ENCODE measurements at places on chromosomes 7 and 10.

- no peak for DNase-seq
Measured at GRCh38 chr10:52443419-52444388, 129.6 kb downstream of the DKK1 start.

GRCh38 chr7:91957823-91958222 is 17.2 kb downstream of the AKAP9 start:
- DNase-seq, result no peak

DNA sequence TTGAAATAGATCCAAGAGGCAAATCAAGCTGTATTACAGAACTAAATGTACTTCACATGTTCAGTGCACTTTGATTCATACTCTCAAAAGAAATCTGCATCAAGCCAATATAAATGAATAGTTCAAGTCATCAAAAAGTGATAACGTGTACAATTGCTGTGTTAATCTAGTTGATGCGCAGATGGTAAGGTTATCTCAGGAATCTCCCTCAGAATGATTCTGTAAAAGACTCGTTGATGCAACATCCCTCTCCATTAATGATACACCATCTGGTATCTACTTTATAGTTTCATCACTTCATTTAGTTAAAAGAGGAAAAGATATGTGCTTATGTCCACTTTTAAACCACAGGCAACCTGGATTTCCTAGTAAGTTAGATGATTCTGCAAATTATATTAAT is 200.6 kb downstream of the CHCHD3 start:
- no peak for DNase-seq

GRCh38 chr10:83849150-83849549 is 290.2 kb upstream of the GHITM start:
- DNase-seq, result no peak

DNA sequence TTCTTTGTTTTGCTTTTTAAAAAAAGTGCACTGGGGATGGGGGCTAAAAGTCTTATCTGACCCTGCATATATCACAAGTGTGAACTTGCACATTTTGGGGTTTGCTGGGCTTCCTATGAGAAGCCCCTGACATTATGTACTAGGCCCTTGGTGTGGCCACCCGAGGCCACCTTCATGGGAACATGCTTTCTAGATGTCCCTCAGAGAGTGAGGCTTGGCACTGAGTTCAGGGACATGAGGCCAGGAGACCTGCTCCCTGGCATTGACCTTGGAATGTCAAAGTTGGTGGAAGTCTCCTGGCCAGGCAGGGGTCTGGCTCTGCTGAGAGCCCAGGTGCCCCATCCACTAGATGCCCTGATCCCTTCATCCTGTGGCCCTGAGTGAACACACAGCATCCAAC is 536.2 kb downstream of the TCERG1L start:
- DNase-seq, result no peak

DNA sequence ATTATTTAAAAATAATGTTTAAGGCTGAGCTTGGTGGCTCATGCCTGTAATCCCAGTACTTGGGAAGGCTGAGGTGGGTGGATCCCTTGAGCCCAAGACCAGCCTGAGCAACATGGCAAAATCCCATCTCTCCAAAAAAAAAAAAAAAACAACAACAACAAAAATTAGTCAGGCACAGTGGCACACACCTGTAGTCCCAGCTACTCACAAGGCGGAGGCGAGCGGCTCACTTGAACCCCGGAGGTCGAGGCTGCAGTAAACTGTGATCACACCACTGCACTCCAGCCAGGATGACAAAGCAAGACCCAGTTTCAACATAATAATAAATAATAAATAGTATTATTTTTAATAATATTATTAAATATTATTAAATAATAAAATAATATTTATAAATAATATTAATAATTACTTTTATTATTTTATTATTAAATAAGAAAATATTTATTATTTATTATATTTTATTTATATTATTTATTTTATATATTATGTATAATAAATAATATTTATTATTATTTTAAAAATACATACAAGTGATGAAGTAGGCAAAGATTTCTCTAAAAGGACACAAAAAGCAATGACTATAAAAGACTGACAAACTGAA is 8.4 kb upstream of the LRRC61 start:
- no peak for DNase-seq

DNA sequence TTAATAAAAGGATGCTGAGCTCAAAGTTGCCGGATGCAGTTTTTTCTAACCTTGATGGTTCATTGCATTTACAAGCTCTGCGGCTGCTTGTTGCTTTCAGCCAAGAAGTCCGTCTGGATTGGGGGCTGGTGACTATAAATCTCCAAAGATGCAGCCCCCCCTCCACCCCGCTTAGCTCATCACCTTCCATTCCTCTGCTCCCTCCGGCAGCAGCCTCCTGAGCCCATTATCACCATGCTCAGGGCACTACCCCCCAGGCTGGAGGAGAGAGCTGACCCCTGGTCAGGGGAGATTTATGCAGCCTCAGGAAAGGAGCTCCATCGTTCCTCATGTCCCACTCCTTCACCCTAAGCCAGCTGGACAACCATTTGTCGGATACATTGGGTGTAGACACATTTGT is 55.3 kb upstream of the ZRANB1 start:
- DNase-seq, result no peak

DNA sequence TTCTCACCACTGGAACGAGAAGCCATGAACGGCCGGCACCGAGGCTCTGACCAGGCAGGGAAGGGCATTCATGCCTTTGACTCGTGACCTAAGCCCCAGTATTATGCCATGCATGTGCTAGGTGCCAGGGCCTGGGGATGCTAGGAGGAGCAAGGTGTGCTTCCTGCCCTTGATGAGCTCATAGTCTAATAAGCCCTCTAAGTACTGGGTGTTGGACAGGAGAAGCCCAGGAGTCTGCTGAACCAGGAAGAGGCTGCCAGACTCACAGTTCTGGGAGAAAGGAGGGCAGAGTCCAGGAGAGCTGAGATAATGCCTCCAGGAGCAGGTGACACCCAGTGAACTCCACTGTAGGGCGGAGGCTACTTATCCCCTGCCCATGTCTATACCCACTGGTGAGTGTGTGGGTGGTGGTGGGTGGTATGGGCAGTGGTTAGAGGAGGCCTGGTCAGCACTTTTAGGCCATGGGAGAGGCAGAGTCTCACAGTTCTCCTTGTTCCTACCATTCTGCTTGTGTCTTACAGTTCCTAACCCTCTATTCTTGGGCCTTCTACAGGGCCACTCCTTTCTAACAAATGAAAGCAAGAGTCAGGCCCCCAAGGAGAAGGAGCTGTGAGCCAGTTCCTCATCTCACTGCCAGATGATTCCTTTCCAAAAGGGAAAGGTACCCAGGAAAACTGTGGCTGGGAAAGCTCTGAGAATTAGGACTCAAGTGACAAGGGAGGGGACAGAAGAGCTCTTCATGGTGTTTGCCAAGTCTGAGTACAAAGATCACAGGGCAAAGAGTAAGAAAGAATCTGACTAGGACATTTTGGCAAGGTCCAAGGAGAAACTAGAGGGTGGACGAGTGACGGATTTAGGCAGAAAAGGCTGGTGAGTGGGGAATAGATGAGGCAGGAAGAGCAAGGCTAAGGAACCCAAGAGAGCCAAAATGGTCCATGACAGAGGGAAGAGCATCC is 3.6 kb upstream of the MXI1 start:
- no peak for DNase-seq

GRCh38 chr10:87534173-87534858 is 29.6 kb downstream of the MINPP1 start:
- no peak for DNase-seq

DNA sequence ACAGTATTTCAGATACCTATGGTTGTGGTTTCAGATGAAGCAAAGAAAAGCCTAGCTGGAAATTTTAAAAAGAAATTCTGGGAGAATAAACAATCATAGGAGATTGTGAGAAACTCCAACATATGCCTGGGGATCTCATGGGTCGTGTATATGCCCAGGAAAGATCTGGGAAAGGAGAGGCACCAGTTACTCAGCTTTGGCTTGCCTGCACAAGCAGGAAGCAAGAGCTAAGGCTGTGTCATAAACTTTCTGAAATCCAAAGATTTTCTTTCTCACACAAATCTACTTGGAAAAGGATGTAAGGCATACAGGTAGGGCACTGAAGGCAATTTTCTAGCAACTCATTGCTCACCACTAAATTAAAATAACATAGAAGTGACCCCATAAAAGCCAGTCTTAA is 373.6 kb downstream of the CDC14C start:
- DNase-seq, result no peak

GRCh38 chr10:127942811-127943210 is 35.9 kb downstream of the PTPRE start:
- no peak for DNase-seq

GRCh38 chr10:128150045-128150493 is 23.8 kb upstream of the MKI67 start:
- peak; percentile 73 for DNase-seq

DNA sequence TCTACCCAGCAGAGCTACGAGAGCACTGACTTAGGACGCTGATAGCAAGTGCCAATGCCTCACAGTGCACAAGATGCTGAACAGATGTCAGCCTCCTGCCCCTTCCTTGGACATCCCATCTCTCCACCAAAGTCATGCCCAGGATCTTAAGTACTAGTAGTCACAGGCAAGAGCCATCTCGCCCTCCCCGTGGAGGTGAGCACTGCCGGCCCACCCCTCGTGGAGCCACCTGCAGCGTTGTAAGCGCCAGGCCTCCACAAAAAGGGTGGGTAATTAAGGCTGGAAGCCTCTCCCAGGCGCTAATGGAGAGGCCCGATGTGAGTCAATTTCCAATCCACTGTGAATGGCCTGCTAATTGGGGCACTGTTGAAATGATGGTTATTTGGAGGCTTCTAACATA is 156.2 kb downstream of the GRID1 start:
- DNase-seq, result no peak

GRCh38 chr10:70144372-70145110 is 2.0 kb downstream of the TYSND1 start:
- no peak for DNase-seq

DNA sequence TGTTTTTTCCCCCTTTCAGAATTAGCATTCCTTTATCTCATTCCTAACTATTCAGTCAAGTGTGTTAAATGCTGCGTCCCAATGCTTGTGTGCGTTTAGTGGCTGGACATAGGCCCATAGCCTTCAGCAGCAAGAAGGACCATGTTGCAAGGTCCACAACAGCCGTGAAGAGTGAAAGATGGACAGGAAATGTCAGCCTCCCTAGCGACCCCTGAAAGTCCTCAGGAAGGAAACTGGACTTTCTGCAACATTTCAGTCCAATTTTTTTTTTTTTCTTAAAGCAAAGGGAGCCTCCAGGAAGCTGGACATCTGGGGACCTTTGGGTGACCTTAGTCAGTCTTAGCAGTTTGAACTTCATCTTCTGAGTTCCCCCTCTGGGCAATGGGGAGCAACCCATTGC is 550.7 kb upstream of the MGMT start:
- no peak for DNase-seq

DNA sequence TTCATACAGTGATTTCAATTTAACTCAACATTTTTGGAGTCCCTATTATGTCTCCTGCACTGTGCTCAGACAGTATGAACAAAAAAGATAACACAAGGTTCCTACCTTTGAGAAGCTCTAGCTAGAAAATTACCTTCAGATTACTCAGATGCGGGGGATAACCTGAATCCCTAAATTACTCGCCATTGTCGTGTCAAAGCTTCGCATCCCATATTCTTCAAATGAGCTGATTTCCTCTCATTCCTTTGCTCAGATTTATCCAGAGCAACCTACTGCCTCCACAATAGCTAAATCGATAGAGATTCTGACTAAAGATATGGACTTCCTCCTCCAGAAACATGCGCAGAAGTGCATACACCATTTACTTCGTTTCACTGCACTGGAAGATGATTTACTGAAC is 42.6 kb downstream of the ZNF800 start:
- DNase-seq, result no peak

- no peak for DNase-seq
Measured at GRCh38 chr10:75773813-75774782, 342.7 kb downstream of the LRMDA start.

DNA sequence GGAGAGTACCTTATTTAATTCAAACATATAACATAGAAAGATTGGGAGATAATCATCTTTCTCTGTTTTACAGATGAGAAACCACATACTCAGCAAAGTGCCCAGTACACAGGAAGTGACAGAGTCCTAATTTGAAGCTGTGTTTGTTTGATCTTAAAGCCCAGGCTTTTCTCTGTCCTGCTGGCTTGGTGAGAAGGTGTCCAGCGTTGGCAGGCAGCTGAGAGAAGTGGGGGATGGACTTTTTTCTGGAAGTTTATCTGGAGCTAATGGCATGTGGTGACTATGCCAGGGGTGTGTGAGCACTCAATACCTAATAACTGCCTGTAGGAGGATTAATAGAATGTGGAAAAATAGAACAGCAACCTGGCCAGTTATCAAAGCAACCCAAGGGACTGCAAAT is 60.8 kb downstream of the NPSR1 start:
- DNase-seq, result no peak

DNA sequence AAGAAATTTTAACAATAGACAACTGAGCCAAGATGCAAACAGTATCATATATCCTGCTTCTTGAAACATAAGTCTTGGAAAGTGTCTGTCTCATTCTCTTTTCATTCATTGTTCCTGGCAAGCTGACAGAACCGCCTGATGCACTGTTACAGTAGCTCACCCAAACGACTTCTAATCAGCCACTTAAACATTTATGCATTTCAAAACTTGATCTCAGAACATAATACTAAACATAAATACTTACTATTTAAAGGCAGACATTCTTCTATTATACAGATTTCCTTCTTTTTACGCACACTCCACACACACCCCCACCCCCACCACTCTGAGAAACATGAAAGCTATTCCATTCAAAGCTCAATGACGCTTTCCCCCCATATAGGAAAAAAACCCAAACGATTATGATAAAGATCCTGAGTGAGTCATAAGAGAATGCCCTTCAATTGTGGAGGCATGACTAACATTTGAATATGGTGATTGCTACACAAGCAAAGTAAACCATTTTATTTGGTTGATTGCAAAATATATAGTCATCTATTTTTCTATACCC is 30.5 kb downstream of the SHTN1 start:
- DNase-seq, result no peak
